ENCODE measurements at places on chromosomes 6 and 20. TPM values are rescaled to one million over a fixed set of nuclear protein-coding genes. Genes with fewer than 3 reads are reported as not detected.

DNA sequence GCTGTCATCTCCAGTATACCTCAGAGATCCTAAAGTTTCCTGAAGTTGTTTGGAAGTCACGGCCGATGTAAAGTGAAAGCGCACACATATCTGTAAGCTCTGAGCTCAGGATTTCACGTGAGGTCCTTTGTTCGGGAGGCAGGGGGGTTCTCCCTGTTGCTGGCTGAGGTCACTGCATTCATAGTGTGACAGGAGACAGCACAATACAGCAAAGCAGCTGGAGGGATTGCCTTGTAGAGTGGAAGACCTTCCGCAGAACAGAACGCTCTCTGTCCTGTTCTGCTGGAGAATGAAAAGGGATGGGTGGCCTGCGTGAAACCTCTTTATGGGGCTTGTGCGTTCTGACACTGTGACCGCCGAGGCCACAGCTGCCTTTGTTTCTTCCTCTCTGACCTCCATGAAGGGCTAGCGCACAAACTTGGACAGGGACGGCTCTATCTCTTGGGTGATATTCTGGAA, 13.4 kb upstream of the SERPINB1 start:
- DNase-seq, result no peak

DNA sequence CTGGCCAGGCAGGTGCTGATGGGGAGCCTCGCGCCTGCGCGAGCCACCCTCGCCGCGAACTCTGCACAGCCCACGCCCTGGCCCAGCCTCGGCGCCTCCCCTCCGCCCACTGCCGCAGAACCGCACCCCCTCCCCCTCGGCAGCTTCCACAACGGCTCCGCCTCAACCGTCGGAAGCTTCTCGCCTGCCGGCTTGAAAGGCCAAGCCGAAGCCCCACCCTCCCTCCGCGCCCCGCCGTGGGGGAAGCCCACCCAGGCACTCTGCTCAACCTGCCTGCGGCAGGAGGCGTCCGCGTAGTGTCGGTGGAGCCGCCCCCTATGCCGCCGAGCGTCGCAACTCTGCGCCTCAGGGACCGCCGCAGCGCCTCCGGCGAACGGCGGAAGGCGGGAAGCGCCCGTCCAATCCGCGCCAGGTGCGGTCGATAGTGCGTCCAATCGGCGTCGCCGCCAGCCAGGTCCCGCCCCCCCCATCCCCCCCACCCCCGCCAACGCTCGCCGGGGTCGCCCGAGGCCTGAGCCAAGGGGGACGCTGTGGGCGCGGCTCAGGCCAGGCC, at the start of gene SYCP2:
Gene SYCP2, minus strand, starts transcription at position 342 of the 553 bp plus-strand sequence. CDS start 11,224 bp downstream, outside the sequence.
- no peak for DNase-seq

Gene HRH3
- polyA plus RNA-seq, result 0.10 TPM

Gene BTNL2
- not detected for polyA plus RNA-seq

DNA sequence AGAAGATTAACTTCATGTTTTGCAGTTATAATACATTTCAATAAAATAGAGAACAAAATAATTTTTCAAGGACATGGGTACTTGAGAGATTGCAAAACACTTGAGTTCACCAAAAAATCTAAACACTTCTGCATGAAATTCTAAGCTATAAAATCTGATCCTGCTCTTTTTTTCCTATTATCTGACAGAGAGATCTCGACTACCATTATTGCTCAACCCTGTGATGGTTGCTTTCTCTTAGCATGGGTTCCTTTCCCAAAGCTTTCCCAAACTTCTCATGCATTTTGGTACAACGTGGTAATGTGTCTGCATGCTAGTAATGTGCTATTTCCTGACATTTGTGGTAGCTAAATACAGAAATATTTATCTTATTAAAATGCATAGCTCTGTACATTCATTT, 1243.1 kb upstream of the ADGRB3 start:
- no peak for DNase-seq

DNA sequence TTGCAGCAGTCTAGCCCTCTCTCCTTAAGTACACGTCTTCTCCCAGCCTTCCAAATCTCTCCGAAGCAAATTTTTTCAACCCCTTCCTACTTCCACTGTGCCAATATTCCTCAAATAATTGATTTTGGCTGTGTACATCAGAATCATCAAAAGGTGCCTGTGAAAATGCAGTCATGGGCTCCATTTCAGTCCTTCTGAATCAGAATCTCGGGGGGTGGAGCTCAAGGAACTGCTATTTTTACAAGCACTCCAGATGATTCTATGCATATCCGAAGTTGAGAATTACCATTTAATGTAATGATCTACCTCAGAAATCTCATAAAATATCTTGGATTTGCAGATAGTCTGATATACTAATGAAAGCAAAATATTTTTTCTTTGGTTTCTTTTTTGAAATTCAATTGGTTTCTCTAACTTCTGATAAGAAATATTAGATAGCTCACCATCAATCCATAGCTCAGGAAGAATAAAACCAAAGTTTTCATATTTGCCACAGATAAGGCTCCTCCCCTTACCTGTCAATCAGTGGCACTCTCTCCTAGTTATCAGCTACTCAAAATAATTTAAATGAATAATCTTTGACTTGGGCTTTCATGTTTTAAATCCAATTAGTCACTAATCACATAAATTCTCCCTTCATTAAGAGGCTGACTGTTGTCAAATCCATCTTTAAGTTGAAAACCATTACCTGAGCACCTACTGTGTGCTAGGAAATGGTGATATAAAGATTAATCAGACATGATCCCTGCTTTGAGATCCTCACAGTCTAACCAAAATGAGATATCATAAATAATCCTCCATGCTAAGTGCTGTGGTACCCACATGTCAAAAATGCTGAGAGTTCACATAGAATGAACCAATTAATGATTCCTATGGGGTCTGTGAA, 36.4 kb upstream of the STXBP5 start:
- DNase-seq, result no peak

DNA sequence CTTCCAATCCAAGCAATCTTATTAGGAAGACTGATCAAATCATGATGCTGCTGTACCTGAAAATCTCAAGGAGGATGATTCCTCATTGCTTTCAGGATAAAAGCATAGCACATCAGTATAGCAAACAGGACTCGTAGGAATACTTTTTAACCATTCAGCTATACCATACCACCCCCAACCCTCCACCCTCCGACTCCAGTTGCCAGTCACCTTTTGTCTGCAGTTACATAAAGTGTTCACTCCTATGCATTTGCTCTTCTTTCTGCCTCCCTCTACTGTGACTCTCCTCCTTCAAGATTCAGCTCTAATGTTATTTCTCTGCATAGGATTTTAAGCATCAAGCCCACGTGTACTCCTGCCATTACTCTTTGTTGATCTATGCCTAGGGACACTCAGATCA, 124.7 kb upstream of the KCNQ5 start:
- no peak for DNase-seq

Gene ROS1
- polyA plus RNA-seq, result not detected

DNA sequence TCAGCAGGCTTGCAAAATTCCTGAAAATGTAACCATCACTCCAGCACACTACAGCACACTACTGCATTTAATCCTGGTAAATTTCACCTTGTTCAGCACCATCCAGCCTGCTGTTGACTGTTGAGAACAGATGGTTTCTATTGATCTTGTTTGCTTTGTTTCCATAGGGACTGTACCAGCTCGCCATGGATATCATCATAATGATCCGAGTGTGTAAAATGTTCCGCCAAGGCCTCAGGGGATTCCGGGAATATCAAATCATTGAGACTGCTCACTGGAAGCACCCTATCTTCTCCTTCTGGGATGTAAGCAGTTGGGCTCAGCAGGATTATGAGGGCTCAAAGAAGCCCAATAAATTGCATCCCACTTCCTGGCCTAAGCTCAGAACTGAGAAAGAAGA, 4.1 kb downstream of the CNBD2 start:
- no peak for DNase-seq

Gene FAM184A
- polyA plus RNA-seq, result 2.3 TPM

Gene MMS22L
- 2.7 TPM for polyA plus RNA-seq
